Hypothalamus (tissue), 51 donors: ENCODE measurements at places on chromosomes 3 and 15.

GRCh38 chr3:70386043-70386442 lies 73.6 kb upstream of the MDFIC2 start:
- DNase-seq, result no peak

GRCh38 chr3:87410110-87410509 lies 133.7 kb upstream of the POU1F1 start:
- no peak for DNase-seq

DNA sequence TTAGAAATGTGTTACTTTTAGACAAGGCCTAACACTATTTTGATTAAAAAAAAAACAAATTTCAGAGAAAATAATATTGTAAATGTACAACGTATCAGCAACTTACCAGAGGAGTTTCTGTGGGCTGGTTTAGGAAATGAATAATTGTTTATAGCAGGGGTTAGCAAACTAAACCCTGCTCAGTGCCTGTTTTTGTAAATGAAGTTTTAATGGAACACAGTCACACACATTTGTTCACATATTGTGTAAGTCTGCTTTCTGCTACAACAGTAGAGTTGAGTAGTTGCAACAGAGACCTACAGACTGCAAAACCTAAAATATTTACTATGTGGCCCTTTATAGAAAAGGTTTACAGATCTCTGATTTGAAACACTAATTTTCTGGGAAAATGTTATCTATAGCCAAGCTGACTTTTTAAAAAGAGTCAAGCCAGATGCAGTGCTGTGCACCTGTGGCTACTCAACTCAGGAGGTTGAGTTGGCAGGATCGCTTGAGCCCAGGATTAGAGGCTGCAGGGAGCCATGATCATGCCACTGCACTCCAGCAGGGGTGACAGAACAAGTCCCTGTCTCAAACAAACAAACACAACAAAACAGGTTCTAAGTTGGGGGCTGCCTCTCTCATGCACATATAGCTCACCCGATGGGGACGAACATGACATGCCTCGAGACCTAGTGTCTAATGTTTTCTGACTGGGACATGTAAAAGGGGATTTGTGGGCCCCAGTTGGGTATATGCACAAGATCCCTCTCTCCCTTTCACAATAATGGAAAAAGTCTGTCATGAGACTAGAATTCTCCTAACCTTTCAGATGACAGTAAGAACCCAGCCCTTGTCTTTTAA lies 182.5 kb downstream of the TNIK start:
- DNase-seq, result no peak

GRCh38 chr3:85808755-85809154 lies 850.0 kb downstream of the CADM2 start:
- no peak for DNase-seq

DNA sequence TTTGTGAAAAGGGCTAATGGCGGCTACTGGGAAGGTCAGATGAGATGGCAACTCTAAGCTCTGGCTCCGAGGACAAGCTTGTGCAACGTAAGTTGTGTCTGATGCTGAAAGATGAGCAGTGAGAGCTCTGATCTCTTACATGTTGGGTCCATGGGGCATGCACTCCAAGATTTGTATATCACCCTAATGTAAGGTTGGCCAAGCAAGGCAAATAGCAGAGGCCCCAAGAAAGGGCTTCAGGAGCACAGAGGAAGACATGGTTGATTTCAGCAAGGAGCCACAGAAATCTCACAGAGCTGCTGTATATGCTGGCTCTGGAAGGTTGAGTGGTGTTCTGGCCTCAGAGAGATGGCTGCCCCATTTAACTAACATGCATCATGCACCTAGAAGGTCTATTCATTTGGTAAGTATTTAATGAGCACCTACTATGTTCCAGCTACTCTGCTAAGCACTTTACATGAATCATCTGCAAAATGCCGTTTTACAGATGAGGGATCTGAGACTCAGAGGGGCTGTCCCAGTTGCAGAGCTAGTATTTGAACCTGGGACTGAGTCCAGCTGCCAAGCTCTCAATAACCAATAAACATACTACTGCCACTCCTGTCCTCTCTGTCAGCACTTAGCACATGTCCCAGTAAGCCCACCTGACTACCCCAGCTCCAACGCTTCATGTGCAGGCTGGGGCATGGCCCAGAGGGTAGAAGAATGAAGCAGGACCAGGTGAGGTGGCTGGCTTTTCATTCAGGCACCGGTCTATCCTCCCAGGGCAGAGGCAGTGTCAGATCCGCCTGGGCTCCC lies 27.8 kb upstream of the ATP2B2 start:
- no peak for DNase-seq

GRCh38 chr3:102454181-102454580 lies 19.4 kb downstream of the ZPLD1 start:
- no peak for DNase-seq

- no peak for DNase-seq
Observed at GRCh38 chr15:94584833-94585244, 353.5 kb downstream of the MCTP2 start.

GRCh38 chr3:133441867-133442270 lies 42.0 kb downstream of the BFSP2 start:
- no peak for DNase-seq

DNA sequence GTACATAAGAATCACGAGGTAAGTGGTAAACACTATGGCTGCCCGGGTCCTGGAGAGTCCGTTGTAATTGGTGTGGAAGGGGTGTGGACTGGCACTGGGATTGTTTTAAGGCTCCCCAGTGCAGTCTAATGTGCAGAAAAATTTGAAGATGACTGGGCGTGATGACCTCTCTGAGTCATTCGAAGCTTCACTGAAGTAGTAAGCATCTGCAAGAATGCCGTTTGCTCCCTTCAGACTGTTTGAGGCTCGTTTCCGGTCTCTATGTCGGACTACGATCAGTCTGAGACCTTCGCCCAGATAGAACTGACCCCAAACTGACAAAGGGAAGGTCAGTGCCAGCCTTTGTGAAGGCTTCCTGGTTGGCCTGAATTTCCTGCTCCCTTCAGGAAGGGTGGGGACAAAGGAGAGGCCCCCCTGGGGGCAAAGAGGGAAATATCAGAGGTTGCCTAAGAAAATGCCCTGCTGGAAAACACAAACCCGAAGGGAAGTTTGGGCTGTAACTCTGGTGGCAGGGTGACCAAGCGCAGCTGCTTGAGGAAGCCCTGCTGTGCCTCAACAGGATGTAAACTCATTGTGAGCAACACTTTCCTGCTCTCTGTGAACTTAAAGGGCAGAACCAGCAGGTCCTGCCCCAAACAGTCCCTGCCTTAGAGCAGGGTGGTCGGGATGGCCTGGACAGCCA lies 34.6 kb downstream of the BTD start:
- DNase-seq, result no peak

GRCh38 chr3:186901135-186901734 lies 29.1 kb upstream of the ST6GAL1 start:
- DNase-seq, result no peak
